ENCODE measurements at places on chromosomes 2 and 18.

DNA sequence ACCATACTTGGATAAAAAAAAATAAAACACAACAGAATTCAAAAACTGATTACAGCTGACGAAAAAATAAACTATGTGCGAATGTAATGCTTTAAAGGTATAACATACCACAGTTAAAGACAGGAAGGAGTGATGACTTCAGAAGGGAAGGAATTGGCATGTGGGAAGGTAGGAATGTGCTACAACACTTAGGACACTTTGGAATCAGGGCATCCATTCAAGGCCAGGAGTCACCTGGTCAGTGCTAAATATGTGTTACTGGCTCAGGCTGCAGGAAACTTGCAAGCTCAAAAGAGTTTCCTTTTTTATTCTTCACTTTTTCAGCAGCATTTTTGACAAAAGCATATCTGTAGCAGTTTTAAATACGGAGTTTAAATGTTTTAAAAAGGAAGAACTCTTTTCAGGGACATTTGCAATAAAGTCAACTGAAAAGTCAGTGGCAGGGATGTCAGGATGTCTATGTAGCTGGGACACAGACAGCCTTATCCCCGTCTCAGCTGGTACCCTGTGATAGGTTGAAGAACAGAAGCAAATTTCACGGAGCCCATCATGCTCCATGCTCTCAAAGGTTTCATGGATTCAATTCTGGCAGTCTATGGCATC, 138.0 kb upstream of the KLHL14 start:
- DNase-seq, result no peak

DNA sequence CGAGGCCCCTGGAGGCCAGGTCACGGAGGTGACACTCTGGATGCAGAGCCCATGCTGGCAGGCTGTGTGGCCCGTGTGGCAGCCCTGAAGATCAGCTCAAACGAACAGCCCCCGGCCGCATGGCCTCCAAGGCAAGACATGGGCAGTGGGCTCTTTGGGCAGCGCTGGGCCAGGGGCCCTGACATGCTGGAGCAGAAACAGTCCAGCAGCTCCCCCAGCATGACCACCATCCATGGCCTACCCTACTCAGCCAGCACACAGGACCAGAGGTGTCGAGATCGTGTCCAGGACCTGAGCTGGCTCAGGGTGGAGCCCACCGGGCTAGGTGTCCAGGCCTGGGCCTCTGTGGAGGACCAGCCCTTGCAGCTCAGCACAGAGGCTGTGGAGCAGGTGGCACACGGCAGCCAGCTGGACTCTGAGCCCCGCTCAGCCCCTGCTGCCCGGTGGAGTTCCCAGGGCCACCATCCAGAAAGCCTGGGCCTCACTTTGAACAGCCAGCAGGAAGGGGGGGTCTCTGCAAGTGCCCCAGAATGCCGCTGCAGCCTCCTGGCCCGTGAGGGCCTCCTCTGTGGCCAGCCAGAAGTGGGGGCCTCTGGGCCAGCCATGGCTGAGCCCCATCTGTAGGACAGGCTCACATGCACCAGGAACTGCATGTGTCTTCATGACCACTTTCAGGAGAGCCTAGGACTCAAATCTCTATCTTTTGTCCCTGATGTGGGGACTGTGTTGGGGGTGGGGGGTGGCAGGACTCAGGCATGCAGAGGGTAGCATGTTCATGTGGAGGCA, 8.9 kb downstream of the AMER3 start:
- DNase-seq, result no peak

DNA sequence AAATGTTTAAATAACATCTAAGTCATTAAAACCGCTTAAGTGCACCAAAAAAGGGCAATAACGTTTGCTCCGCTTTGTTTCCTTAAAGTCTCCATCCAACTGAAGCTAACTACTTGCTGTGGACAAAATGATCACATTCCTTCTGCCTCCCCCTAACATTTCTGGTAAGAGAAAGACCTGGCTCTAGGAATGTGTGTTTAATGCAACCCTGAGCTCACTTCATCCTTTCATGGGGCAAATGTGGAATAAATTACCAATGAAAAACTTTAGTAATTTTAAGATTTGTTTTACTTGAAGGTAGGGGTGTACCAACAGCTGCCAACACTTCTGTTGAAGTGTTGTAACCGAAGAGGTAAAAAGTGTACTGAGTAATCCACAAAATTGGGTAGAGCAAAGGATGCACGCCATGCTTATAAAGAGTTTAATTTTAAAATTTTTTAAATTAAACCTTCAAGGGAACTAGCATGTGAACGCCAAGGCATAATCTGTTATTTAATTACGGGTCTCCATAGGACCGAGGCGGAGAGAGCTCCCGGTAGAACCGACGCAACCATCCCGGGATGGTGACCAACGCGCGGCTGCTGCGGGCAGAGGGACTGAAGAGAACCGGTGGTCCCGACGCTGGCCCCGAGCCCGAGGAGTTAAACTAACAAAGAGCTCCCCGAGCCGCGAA, 1.1 kb downstream of the HNRNPLL start:
- peak; percentile 16 for DNase-seq

- no peak for DNase-seq
Measured at GRCh38 chr18:10169064-10169562, 255.3 kb downstream of the VAPA start.

DNA sequence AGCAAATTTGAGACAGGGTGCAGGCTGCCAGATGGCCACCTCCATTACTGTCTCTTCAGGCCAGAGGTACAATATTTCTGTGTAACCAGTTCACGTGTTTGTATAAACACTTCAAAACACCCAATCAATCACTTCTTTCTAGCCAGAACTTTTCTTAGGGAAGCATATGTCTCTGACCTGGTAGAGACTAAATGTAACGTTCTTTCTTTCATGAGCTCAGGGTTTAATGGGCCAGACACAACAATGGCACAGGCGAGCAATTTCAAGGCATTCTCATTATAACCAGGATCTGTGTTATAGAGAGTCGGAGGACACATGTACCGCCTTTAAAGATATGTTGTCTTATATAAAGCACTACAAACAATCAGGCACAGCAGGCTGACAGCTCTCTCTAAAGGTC, 1846.4 kb upstream of the PIK3C3 start:
- no peak for DNase-seq

DNA sequence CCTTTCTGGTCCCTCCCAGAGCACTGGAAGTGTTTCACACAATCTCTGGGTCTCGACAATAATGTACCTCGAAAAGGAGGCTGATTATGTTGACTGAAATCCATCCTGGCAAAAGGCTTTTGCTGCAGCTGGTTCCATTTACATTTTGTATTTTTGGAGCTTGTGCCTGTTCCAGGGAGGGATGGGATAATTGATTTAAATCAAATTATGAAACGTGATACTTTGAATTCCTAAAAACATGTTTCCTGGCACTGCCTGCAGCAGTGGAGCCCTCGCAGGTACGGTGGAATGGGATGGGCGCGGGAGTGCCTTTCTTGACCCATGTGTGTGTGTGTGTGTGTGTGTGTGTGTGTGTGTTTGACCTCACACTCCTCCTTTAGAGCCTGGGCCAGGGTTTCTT, 455.5 kb upstream of the MEIS1 start:
- no peak for DNase-seq

DNA sequence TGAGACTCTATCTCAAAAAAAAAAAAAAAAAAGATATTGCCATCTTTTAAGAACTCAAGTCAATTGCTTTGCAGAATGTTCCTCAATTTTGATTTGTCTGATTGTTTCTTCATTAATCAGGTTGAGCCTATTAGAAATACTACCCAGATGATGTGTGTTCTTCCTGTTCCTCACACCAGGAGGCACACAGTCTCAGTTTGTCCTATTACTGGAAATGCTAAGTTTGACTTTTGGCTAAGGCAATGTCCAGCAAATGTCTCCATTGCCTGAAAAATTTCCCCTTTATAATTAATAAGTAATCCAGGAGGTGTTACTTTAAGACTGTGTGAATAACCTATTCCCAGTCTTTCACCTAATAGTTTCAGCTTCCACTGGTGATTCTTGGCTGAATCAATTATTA, 28.4 kb downstream of the BOLA3 start:
- DNase-seq, result no peak

- no peak for DNase-seq
Measured at GRCh38 chr2:64586883-64587481, 62.9 kb downstream of the AFTPH start.

DNA sequence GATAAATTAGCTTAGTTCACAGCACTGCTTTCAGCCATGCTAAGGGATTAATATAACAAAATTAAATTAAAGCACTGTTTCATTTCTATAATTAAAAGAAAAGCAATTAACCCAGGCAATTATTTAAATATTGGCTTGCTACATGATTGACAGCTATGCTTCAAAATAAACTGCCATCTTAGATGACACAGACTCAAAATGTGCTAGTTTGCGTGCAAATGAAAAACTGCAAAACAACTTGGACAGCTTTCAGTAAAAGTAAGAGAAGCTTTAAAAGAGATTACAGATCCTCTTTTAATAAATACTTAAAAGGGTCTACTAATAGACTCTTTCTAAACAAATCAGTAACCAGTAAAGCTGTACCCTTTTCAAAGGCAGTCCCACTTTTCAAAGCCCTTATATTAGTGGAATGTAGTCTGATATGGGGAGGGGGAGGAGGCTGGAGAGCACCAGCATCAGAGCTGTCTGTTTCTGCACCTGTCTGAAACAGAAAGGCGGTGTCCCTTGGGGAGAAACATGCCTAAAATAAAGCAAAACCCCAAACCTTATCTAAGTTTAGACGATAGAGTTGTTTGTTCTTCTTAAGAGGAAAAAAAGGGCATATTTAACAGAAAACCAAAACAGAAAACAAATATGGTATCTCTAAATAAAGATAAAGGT, 20.8 kb downstream of the EIF2AK3 start:
- DNase-seq, result no peak

DNA sequence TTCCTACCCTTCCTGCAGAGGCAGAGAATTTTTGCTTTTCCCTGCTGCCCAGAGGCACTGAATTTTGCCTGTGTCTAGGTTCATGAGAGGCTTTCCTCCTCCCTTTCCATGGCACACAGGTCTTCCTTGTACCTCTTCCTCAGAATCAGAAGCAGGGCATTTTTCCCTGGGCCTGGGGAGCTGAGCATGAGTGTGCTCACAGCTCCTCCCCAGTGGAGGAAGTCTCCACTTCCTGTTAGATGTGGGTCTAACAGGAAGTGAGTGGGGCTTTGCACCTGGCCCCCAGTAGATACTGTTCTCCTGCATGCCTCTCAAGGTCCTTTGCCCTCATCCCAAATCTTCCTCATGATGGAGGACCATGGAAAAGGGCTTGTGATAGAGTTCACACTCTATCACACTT, 297.2 kb upstream of the FIGN start:
- no peak for DNase-seq

- no peak for DNase-seq
Measured at GRCh38 chr2:121372082-121372481, 87.1 kb upstream of the TFCP2L1 start.

- no peak for DNase-seq
Measured at GRCh38 chr2:63962186-63962585, 57.0 kb downstream of the VPS54 start.

DNA sequence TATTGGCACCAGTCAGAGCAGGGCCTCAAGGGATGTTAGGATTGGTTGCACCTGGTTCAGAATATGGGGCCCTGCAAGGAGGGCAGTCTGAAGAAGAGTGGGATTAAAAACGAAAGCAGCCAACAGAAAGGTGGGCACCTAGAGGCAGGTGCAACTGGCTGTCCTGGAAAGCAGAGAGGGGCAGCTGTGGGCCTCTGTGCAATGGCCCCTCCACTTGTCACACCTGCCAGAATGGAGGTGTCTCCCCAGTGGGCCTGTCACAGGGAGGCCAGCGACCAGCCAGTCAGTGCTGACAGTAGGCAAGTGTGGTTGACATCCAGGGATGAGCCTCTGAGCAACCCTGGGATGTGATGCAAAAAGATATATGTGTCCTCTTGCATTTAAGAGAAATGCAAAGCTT, 37.7 kb downstream of the INPP4A start:
- DNase-seq, result no peak

GRCh38 chr2:238274152-238274865, 14.1 kb downstream of the PER2 start:
- no peak for DNase-seq

GRCh38 chr2:231531883-231532755, 1.9 kb upstream of the NMUR1 start:
- no peak for DNase-seq

DNA sequence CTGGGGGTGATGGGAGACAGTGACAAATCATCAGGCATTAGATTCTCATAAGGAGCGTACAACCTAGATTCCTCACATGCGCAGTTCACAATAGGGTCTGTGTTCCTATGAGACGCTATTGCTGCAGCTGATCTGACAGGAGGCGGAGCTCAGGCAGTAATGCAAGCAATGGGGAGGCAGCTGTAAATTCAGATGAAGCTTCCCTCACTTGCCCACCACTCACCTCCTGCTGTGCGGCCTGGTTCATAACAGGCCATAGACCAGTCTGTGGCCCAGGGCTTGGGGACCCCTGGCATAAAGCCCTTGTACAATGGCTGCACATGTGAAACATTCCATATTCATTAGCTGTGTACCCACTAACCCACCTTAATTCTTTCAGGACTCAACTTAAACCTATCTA, 18.0 kb downstream of the NMUR1 start:
- peak; percentile 89 for DNase-seq

- no peak for DNase-seq
Measured at GRCh38 chr2:219852626-219853025, 225.2 kb downstream of the SLC4A3 start.

GRCh38 chr2:225326969-225327368, 72.5 kb upstream of the NYAP2 start:
- no peak for DNase-seq

GRCh38 chr18:56083097-56083521, 495.1 kb upstream of the TCF4 start:
- DNase-seq, result no peak

GRCh38 chr2:69307579-69308064, 79.4 kb downstream of the GFPT1 start:
- no peak for DNase-seq

Data from head of caudate nucleus (tissue), 42 donors.